ENCODE measurements at places on chromosomes 7 and 10. TPM values are rescaled to one million over a fixed set of nuclear protein-coding genes. Genes with fewer than 3 reads are reported as not detected.

Gene GSTO2
- 1.7 TPM for total RNA-seq

Gene ENTPD1
- total RNA-seq, result 0.60 TPM

Gene SUN3
- total RNA-seq, result not detected

Gene EIF5AL1
- total RNA-seq, result 0.09 TPM

Gene GIMAP8
- total RNA-seq, result under 0.01 TPM

Gene WASHC2A
- total RNA-seq, result 67.8 TPM

Gene CALML3
- not detected for total RNA-seq

Gene HABP2
- total RNA-seq, result not detected

Gene ASB10
- not detected for total RNA-seq

Gene ZNF680
- total RNA-seq, result 7.3 TPM

Gene GIMAP6
- not detected for total RNA-seq

Gene OR2F2
- total RNA-seq, result not detected

Gene EGFR
- 31.7 TPM for total RNA-seq

Gene SNCG
- 69.4 TPM for total RNA-seq

Gene CALML5
- not detected for total RNA-seq

Gene BUD31
- 151 TPM for total RNA-seq

Gene GPR37
- total RNA-seq, result 4.7 TPM

Gene SIRT1
- total RNA-seq, result 10.4 TPM

Gene GPR15LG
- total RNA-seq, result not detected

Gene FAM131B
- total RNA-seq, result 8.2 TPM

Gene EXOC6
- 10.1 TPM for total RNA-seq

Gene OR2A12
- total RNA-seq, result not detected

Gene GNG11
- total RNA-seq, result 11.2 TPM

Gene PDLIM1
- total RNA-seq, result 4.0 TPM

Gene OR9A2
- not detected for total RNA-seq

Gene NPC1L1
- 0.09 TPM for total RNA-seq

Gene SPDYE2B
- total RNA-seq, result not detected

Gene LIPM
- total RNA-seq, result not detected

Gene NPM3
- total RNA-seq, result 93.2 TPM

Gene CALD1
- total RNA-seq, result 221 TPM

Gene GSTO1
- 131 TPM for total RNA-seq

Gene IQUB
- total RNA-seq, result 0.69 TPM

Gene JAKMIP3
- 0.16 TPM for total RNA-seq

Gene ASIC3
- not detected for total RNA-seq

Gene HOXA6
- total RNA-seq, result 0.09 TPM

Gene ERLIN1
- total RNA-seq, result 32.8 TPM

Gene UPK3BL2
- 2.5 TPM for total RNA-seq

Gene LRRC72
- not detected for total RNA-seq

Gene NKX2-3
- not detected for total RNA-seq

Gene CYP2W1
- total RNA-seq, result not detected

Gene NKX6-2
- total RNA-seq, result not detected

Gene PLPP4
- total RNA-seq, result under 0.01 TPM

Gene KIAA1549
- total RNA-seq, result 0.63 TPM

Gene UBE2H
- 79.1 TPM for total RNA-seq

Gene ADAMTS14
- 3.3 TPM for total RNA-seq

Gene DOCK1
- 97.9 TPM for total RNA-seq

Gene LANCL2
- total RNA-seq, result 19.1 TPM
